ENCODE measurements at places on chromosomes 11 and 22.

DNA sequence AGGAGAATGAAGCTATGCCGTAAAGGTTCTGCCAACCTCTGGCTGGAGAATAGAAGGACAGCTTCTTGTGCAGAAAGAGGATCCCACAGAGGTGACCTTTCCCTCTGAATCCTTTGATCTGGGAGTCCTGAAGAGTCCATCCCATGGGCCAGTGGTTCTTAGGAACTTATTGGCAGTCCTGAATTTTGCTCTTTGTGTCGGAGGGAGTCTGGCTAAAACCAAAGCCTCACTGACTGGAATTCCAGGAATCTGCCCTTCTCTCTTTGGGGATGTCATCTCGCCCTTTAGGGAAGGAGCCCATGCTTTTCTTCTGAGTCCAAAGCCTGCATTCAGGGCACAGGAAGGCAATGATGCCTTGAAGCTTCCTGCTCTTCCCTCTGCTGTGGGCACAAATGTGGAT, 45.5 kb downstream of the PKNOX2 start:
- no peak for DNase-seq

DNA sequence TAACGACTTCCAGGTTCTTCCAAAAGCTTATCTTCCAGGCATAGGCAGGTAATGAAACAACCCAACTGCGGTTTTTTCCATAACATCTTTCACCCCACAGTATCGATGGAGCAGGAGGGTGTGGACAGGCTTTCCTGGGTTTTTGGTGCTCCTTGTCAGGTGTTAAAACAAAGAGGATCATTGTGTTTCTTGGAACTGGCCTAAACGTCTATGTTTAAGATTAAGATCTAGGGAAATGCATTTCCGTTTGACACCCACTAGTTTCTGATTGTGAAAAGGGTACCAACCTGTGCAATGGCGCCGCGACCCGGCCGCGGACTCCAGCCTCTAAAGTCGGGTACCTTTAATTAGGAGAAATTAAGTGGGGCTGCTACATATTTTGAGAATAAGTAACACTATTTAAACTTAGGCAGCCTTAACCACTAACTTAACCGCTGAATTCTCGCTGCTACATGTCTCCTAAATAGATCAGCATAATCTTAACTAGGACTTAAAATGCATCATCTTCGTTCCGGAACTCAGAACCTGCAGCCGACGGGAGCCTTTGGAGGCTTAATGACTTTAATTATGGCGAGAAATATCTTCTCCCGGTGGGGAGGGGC, 31.5 kb downstream of the C22orf31 start:
- no peak for DNase-seq

GRCh38 chr22:31130873-31131272, 8.1 kb downstream of the INPP5J start:
- DNase-seq = no peak

GRCh38 chr22:49956914-49957825, 3.4 kb upstream of the PIM3 start:
- no peak for DNase-seq

DNA sequence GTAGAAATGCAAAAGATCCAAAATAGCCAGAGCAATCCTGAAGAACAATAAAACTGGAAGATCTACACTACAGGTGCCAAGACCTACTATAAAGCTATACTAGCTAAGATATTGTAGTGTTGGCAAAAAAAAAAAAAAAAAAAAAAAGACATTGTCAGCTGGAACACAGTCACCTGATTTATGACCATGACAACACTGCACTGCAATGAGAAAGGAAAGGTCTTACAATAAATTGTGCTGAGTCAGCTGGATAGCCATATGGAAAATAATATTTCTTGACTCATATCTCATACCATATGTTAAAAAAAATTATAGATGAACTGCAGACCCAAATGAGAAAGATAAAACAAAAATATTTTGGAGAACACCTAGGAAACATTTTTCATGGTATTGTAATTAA, 3.1 kb upstream of the PANX3 start:
- DNase-seq = no peak

- no peak for DNase-seq
These were observed 59.8 kb downstream of the LUZP2 start for GRCh38 chr11:24556693-24557092.

GRCh38 chr11:75706260-75706729, 11.3 kb upstream of the MOGAT2 start:
- DNase-seq = peak; percentile 56

All from activated T-cell treated with anti-CD3 and anti-CD28 coated beads for 24 hours (primary cell).